ENCODE measurements at places on chromosomes 12 and 14. TPM values are rescaled to one million over a fixed set of nuclear protein-coding genes. Genes with fewer than 3 reads are reported as not detected.

- DNase-seq: no peak
Measured at GRCh38 chr12:131264635-131265034, 310.9 kb downstream of the ADGRD1 start.

- no peak for DNase-seq
Measured at GRCh38 chr12:110065540-110065939, 17.2 kb upstream of the C12orf76 start.

- no peak for DNase-seq
Measured at GRCh38 chr12:106976668-106977067, 10.3 kb downstream of the MTERF2 start.

The TMEM132D gene
- not detected for total RNA-seq

DNA sequence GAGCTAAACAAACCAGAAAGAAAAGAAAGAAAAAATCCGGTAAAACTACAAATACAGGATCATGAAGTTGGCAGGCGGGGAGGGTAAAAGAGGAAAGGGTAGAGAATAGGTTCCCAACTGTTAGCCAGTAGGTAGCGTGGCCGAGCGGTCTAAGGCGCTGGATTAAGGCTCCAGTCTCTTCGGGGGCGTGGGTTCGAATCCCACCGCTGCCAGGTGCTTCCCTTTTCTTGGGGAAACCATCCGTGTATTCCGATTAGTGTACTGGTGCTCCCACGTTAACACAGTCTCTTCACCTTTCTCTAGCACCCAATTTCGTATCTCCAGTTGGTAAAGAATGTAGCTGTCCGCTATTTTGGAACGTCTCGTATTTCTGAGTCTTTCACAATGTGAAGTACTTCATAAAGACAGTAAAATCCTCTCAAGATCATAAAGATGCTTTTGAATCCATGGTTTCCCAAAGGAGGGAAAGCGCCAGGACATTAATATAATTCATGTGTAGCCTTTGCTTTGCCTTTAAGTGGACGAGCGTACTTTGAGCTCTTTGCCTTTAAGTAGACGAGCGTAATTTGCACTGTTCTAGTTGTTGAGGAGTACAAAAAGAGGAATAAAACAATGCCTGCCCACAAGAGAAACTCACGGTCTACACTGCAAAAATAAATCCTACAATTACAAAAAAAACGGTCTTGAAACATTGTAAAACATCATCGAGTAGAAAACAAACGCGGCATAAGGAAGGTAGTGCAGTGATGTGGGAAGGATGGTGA, 19.0 kb upstream of the RNASE12 start:
- DNase-seq: peak; percentile 81

- DNase-seq: no peak
Measured at GRCh38 chr14:61233436-61233956, 47.6 kb downstream of the TMEM30B start.

- DNase-seq: no peak
Measured at GRCh38 chr14:90837355-90837754, 21.1 kb upstream of the TTC7B start.

DNA sequence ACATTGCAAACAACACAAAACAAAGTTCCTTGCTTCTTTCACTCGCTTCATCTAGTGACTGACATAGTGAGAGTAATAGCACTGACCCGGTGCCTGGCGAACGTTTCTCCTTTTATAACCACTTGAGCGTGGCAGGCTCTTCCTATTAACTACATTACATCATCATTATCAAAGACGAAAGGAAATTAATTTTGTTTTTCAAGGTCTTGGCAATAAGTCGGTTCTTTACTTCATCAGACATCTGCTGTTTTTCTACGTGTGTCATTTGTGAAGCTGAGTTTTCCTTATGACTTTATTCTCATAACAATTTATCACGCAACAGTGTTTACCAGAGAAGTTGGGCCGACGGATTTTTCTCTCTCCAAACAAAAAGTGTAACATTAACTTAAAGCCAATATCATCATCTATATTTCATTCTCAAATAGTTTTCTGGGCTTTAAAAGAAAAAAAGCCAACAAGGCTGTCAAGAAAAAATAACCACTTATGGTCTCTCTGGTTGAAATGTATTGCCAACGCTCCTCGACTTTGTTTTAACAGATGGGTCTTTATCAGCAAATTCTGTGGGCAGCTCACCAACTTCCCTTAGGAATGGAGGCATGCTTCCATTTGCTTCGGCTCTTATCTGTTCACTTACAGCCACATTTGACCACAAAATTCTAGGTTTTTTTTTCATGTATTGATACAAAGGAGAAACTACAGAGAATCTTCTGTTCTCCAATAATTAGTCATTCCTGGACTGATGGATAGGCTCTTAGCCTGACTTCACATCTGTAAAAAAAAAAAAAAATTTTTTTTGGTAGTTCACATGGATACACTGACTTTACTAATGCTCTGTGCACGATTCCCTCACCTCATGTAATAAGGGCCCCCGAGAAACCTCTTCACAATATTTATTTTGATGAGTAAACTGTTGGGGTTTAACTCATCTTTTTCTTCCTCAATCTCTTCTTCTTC, 97.1 kb upstream of the CDKN3 start:
- DNase-seq: no peak
